Glomerular endothelial cell (primary cell): ENCODE measurements at places on chromosomes 4 and X. TPM values are rescaled to one million over a fixed set of nuclear protein-coding genes. Genes with fewer than 3 reads are reported as not detected.

TNMD gene
- total RNA-seq = not detected in 2 replicates

GSTCD gene
- total RNA-seq = 8.7 and 10.2 TPM in 2 replicates

STPG2 gene
- not detected in 2 replicates for total RNA-seq

TXK gene
- total RNA-seq = 0.18 and 0.87 TPM in 2 replicates

ADH1C gene
- not detected in 2 replicates for total RNA-seq

RBMXL3 gene
- not detected in 2 replicates for total RNA-seq

- no peak for DNase-seq
Observed at GRCh38 chr4:6910340-6910959, 824 bp downstream of the TBC1D14 start.

DNA sequence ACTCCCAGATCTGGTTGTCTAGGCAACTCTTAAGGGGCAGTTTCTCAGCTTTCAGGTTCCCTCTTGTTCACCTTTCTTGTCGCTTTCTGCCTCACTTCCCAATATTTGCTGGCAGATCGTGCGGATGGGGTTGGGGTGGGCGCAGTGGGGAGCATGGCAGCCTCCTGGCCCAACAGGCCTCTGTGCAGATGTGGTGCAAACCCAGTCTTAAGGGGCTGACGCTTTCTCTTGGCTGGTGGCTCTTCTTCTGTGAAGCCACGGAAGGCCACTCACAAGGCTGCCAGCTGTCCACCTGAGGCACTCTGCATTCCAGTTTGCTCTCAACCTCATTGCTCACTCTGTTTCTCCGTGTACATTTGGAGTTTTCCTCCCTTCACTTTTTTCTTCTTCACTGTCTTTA, 61.7 kb downstream of the NBDY start:
- DNase-seq = no peak

GRCh38 chr4:5164221-5164912, 113.1 kb downstream of the STK32B start:
- no peak for DNase-seq

DNA sequence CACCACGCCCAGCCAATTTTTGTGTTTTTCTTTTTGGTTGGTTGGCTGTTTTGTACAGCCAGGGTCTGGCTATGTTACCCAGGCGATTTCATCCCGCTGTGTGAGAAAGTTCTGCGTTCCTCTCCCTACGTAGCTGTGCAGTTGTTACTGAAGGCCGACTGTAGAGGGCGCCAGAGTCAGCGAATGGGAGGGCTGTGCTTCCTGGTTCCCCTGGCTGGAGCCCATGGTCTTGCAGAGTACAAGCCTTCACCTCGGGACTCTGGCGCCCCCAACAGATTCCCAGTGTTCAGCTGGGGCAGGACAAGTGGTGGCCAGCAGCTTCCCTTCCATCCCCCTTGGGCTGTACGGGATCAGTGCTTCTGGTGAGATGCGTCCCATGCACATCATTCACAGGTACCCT, 5.6 kb upstream of the CT45A1 start:
- no peak for DNase-seq

DNA sequence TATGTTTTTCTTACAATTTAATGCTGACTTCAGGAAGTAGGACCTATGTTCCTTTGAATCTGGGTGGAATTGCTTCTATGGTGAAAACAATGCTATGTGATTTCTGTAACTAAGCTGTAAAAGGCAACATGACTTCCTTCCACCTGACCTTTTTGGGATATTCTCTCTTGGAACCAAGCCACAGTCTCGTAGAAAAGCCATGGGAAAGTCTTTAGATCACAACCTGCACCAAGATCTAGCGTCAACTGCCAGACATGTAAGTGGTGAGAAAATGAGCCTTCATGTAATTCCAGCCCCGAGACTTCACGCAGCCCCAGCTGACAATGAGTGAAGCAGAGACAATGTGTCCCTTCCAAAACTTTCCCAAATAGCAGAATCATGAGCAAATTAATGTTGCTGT, 297.0 kb upstream of the DCAF8L1 start:
- DNase-seq = peak; percentile 45

- no peak for DNase-seq
Observed at GRCh38 chrX:69262036-69262936, 97.0 kb upstream of the PJA1 start.

DNA sequence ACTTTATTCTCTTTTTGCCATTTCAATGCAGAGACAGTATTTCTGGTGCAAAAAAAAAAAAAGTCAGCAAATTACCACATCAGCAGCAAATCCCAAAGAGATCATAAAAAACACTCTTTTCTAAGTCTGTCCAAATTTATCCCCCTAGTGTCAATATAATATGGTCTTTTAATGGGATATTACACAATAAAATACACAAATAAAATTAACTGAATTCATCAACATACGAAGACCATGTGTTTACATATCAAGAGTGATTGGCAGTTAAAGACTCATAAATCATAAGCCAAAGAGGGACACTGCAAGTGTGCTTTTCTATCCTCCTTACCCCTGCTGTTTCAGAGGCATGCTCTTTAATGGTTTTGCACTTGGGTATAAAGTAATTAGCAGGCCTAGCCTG, 340.2 kb upstream of the DKK2 start:
- DNase-seq = no peak

DNA sequence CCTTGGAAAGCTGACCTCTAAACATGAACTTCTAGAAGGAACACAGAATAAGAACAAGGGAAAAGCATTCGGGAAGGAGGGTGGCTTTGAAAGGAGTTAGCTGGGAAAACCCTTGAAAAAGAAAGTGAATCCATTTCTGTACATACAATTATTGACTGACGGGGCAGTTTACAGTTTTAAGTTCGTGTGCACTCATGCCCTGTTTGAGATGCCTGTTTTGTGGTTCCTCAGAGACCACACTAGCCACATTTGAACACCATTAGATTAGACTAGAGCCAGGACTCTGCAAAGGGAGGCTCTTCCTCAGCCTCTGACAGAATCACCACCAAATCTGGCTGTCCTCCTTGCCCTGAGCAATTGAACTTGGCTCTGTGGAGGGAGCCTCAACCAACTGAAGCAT, 158.3 kb downstream of the PALLD start:
- DNase-seq = no peak

- DNase-seq = no peak
Observed at GRCh38 chrX:102138064-102138463, 4.2 kb downstream of the TCEAL6 start.

- DNase-seq = no peak
Observed at GRCh38 chr4:139123910-139124309, 53.1 kb downstream of the ELF2 start.

DNA sequence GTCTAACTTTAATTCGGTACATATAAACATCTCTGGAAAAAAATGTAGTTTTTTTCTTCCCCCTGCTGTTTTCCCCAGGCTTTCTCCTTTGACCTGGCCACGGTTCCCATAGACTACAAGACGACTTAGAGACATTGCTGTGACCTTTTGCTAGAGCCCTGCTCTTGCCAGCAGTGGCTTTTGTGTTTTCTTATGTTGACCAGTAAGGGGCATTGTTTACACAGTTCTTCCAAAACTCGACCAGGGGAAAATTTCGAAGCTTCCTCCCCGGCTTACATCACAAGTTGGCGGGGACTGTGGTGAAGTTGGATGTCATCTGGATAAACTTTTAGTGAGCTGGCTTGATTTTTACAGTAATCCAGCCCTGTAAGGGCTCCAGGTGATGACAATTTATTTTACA, 9.3 kb downstream of the CCDC160 start:
- DNase-seq = no peak

GRCh38 chr4:879729-880077, 52.4 kb downstream of the GAK start:
- no peak for DNase-seq

DNA sequence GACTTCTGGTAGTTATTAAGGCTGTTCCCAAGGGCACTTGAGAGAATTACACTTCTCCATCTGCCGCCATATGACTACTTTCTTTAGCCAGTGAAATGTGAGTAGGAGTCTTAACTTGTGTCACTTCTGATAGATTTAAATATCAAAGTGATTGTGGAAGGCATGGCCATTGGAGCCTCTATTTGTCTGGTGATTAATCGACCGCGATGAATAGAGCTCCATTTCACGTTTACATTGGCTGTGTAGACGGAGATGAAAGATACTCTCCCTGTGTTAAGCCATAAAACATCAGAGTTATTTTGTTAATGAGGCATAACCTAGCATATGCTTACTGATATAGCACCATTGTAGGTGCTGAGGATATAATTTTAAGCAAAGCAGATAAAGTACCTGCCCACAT, 852.4 kb downstream of the CCSER1 start:
- DNase-seq = no peak

DNA sequence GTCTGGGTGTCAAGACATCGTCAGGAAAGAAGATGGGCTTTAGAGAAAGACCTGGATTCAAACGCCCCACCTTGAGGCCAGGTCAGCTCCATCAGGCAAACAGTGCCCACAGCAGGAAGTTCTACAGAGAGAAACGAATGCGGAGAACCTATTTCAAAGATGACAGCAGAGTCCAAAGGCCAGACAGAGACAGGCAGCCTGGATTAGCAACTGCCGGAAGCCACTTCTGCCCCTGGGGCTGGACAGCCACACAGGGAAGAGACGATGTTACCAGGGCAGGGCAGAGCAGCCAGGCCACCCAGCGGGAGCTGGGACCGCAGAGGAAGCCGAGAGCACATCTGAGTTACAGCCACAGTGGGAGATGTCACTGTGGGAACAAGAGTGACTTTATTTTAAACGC, 1.2 kb downstream of the C4orf50 start:
- DNase-seq = no peak

GRCh38 chrX:46715530-46715929, 43.4 kb downstream of the SLC9A7 start:
- DNase-seq = no peak

DNA sequence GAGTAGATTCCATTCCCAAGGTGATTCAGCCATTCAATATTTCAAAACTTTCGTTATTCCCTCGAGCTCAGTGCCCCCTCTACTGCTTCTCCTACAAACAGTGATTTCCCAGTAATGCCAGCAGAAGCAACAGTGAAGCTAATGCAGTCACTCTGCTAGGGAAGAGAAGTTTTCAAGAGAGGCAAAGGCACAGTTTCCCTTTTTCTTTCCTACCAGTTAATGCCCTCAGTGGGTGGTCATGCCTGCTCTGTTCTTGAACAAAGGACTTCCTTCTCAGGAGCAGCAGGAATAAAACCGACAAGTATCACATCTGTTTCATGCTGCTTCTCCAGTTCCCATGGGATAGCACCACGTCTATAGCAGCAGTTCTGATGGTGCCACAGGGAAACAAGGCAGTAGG, 317.2 kb downstream of the TENM3 start:
- no peak for DNase-seq

- DNase-seq = peak; percentile 73
Observed at GRCh38 chrX:47540754-47541538, 20.1 kb upstream of the ARAF start.

GRCh38 chr4:166165829-166166420, 292.9 kb downstream of the TLL1 start:
- peak; percentile 75 for DNase-seq
